Mucosa of gallbladder (tissue), 1 donor: ENCODE measurements at places on chromosomes 11 and 22. TPM values are rescaled to one million over a fixed set of nuclear protein-coding genes. Genes with fewer than 3 reads are reported as not detected.

DNA sequence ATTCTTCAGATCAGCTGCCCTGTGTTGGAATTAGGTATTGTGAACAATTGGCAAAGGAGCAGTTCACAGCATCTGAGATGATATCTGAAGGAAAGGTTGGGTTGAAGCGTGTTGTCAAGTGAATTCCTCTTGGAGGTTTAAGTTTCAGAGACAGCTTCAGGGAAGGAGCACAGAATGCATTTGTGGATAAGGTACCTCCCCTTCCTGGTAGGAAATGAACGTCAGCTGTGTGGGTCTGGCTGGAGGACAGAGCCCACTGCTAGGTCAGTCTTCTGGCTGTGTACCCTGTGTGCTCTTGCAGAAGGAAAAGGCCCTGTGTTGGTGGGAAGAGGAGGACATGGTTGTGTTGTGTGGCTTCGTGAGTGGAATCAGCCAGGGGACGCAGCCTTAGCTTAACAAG, 88.1 kb upstream of the GAL start:
- DNase-seq = no peak

The SLC22A8 gene
- total RNA-seq = not detected

DNA sequence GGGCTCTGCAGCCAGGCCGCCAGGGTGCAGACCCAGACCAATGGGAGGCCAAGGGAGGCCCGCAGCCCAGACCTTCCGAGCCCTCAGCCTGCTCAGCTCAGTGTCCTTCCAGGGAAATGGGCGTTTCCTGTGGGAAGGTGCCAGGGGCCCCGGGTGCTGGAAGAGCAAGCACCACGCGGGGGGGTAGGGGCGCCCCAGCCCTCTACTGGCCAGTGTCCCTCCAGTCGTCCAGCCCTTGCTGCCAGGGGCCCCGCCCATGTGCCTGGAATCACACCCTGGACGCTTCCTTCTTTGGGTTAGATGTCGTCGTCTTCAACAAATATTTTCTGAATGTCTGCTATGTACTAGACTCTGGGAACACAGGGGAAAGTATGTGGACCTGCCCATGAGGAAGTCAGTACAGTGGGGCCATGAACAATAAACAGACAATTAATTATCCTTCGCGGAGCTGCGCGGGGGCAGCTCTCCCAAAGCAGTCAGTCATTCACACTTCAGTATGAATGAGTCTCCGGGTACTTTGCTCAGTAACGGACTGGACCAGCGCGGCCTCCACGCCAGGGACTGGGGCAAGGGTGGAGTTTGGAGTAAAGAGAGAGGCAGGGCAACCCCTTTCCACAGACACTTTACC, 60.2 kb downstream of the CDKN1C start:
- DNase-seq = peak; percentile 79

GRCh38 chr11:110886288-110886970, 174.2 kb upstream of the ARHGAP20 start:
- no peak for DNase-seq

The MS4A12 gene
- total RNA-seq = not detected

GRCh38 chr11:117772360-117772759, 24.7 kb downstream of the DSCAML1 start:
- no peak for DNase-seq

The WNT7B gene
- 22.1 TPM for total RNA-seq

GRCh38 chr22:22070371-22070824, 87.8 kb upstream of the TOP3B start:
- no peak for DNase-seq

The FXYD6 gene
- 185 TPM for total RNA-seq
